ENCODE measurements at places on chromosomes 12 and 14.

DNA sequence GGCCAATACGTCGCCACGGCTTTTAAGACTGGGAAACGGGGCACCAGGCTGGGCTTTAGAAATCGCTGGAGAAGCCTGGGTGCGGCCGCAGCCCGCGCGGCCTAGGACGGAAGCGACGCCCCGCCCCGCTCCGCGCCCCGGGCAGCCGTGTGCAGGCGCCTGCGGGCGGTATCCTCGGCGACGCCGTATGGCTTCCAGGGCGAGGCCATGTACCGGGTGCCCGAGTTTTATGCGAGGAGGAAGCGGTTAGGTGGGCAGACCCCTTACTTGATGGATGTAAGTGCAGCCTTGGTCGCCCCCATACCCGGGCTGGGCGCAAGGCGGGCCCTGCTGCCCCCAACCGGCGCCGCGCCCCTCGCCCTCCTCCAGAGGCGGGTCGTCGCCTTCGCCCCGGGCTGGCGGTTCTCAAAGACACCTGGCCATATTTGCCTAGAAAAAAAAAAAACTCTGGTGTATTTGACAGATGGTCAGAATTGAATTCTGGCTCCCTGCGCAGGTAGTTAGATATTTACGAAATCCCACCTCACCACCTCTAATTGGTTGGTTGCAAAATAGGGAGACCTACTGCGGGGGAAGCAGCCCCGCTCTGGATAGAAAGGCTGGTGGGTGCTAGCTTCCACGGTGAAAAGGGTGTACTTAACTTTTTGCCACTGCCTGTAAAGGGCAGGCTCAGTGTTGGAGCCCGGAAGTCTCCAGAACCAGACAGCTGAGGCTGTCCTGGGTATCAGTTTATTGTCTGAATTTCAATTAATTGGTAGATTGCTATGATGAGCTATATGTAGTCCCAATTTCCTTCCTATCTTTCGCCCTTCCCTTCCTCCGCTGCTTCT lies at the start of gene PPP1R36:
Gene PPP1R36 (plus strand): TSS at position 171 of the 830 bp plus-strand sequence. CDS start 37 bp downstream, at position 208.
- DNase-seq = no peak

DNA sequence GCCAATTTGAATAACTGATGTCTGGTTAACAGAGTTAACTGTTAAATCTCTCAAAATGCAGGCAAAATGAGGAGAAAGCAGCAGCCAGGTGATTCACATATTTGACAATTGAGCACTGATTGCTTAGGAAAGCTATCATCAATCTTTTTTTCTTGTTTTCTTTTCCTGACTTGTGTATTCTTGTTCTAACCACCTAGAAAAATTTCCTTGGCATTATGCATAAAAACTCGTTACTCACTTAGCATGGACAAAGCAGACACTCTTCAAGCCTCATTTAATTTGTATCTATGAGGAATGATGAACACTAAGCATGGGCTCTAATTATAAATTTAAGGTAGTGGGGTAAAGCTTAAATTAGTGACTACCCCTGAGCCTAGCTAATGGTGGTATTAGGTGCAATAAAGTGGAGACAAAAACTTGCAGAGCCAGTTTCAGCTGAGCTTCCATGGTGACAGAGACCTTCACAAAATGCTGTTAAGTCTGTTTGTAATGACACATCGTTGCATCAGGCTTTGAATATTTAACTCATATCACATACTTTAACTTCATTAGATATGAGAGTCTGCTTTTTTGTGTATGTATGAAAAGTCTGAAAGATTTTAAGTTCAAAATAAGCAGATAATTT lies 52.0 kb downstream of the RASSF9 start:
- no peak for DNase-seq

GRCh38 chr14:37994846-37995372 lies 212.8 kb upstream of the SSTR1 start:
- no peak for DNase-seq

GRCh38 chr12:122437656-122438121 lies 15.2 kb upstream of the CLIP1 start:
- no peak for DNase-seq

DNA sequence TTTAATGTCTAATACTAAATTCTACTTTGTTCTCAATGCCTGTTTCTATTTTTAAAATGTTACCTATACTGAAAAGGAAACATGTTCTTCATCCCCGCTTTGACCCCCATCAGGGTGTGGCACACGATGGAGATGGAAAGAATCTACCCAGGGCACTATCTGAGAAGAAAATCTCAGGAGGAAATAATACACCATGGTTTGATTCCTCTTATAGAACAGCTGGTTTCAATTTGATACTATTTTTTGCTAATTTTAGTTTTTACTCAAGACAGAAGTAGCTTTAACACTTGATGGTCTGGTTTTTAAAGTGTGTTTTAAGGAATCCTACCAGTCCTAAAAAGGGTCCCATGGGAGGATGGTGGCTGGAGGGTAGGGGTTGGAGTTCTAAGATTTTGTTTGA lies 56.7 kb downstream of the PPM1H start:
- no peak for DNase-seq

DNA sequence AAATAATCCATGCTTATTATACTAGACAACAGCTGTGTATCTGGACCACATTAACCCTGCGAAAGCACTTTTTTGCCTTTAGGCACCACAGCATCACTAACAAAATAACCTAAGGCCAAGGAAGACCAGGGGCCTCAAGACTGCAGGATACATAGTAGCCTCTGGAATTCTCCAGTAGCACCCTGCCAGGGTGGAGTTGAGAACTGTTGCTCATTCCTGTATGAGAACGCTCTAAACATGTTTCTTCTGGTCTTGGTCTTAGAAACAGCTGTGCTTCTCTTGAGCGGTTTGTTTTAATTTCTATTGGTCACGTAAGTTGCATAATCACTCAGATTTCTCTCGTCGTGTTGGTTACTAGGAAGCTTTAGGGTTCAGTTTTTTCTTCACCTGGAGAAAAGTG lies 7.9 kb downstream of the B4GALNT3 start:
- no peak for DNase-seq

DNA sequence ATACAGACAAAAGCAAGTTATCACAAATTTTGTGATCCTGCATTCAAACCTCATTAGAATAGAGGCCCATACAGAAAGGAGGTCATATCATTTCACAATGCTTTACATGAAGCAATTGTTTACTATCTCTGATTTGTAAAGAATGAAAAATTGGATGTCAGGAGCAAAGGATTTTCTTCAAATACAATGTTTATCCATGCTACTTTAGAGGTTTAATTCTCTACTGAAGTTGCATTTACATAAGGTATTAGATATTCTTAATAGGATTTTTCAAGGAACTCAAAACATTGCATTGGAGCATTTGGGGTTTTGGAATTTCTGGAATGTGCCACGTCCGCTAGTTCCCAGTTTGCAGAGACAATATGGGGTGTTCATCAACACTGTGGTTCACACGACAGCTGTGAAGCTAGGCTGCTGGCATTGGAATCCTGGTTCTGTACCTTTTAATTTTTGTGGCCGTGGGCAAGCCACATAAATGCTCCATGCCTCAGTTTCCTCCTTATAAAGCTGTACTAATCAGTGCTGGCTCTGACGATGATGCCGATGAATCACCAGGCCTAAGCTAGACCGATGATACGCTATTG lies 174.8 kb downstream of the APAF1 start:
- no peak for DNase-seq

DNA sequence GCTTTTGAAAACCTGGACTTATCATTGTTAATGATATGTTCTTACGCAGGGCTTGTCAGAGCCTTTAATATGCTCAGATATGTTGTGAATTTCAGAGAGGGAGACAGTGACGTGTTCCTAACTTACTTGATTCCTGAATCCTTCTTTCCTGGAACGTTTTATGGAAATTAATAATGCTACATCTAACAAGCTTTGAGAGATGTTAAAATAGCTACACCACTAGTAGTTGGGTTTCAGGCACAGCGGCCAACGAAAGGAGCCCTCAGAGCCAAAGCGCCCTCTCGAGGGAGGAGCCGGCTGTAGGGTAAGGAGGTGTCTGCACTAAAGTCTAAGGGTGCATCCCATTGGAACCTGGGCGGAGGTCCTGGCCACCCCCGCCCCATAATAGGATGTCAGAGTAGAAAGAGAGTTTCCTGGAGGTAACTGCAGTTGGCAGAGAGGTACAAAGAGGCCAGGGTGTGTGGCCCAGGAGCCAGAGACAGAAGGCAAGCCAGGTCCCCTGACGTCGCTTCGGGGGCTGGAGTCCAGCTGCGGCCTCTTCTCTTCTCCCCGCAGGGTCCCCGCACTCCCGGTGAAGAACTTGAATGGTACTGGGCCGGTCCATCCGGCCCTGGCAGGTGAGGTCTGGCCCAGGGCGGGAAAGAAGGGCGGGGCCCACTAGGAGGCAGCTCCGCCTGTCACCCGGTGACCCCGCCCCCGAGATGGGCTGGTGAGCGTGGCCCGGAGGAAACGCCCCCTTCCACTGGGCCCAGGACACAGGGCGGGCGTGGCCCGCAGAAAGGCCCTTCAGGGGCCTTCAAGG lies 36.3 kb downstream of the DTX1 start:
- DNase-seq = no peak
